ENCODE measurements at places on chromosomes 5 and 9.

- DNase-seq, result no peak
Measured at GRCh38 chr9:90946982-90947381, 145.4 kb downstream of the SYK start.

DNA sequence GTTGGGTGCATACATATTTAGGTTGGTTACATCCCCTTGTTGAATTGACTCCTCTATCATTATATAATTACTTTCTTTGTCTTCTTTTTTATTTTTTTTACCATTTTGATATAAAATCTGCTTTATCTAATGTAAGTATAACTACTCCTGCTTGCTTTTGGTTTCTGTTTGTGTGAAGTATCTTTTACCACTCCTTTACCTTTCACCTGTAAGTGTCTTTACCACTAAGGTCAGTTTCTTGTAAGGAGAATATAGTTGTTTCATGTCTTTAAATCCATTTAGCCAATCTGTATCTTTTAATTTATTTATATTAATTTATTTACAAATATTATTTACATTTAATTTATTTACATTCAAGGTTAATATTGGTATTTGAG, 33.0 kb downstream of the INSL4 start:
- no peak for DNase-seq

- DNase-seq, result no peak
Measured at GRCh38 chr5:1295650-1296037, 776 bp upstream of the TERT start.

DNA sequence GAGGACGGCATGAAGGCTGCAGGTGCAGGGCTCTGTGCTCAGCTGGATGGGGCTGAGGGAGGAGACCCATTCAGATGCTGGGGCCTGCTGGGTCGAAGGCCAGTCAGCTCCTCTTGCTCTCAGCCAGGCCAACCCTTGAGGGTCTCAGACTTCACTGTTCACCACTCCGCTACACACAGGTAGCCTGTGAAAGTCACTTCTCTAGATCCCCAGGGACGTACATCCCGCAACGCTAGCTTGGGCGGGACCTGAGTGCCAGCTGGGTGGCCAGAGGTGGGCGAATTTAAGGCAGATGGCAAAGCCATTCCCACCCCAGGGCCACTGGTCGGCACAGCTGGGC, 42.2 kb upstream of the FCN1 start:
- no peak for DNase-seq

DNA sequence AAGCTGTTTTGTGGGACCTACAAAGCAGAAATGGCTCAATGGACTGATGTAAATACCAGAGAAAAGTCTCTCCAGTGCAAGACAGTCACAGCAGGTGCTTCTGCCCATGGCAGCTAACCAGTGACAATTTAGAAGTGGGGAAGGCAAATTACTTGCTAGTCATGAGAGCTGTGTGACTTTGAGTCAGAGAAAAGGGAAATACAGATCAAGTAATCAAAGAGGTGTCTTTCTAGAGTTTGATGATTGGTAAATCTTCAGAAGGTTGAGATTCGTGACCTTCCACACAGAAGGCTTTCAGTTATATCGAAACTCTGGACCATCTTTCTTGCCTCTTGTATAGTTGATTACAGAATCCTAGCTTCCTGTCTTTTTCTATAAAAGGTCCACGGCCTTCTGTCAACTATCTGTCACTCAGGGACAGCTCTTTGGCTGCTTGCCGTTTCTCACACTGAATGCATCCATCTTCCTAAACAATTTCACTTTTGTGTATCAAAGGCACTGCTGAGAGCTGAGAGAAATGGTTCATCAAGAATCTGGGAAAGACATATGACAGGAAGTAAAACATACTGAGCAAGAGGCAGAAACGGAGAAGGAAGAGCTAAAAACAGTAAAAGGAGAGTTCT, 993.9 kb upstream of the ACO1 start:
- no peak for DNase-seq

GRCh38 chr9:86040861-86041155, 58.5 kb downstream of the GOLM1 start:
- DNase-seq, result no peak

DNA sequence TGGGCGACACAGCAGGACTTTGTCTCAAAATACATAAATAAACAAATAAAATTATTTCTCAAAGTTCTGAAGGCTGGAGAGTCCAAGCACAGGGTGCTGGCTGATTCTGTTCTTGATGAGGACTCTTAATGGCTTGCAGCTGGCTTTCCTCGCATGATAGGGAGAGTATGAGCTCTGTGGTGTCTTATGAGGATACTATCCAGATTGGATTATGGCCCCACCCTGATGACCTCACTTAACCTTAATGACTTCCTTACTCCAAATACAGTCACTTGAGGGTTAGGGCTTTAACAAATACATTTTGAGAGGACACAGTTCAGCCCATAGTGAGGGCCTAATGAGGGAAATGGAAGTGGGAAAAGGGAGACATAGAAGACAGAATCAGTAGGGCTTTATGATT, 87.7 kb downstream of the FOCAD start:
- DNase-seq, result no peak

DNA sequence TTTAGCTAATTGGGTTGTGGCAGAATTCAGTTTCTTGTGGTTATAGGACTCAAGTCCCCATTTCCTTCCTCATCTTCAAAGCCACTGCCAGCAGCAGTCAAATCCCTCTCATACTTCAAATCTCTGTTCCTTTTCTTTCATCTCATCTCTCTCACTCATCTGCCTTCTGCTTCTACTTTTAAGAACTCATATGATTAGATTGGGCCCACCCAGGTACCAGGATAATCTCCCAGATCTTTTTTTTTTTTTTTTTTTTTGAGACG, 8.0 kb upstream of the REEP5 start:
- peak; percentile 88 for DNase-seq

DNA sequence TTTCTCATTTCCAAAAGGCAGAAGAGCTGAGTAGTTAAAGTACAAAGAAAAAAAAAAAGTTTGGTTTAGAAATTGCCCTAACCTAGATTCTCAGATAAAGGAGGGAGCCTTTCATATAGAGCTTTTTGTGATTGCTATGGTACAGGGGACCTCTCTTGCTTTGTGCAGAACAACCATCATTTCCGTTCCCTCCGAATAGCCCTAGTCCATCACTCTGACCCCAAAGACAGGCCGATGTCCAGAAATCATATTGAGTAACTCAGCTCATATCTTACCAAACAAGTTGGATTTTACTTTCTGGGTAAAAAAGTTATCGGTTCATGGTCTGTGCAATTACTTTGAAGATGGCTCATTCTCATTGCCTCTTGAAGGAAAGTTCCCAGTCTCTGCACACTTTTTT, 36.7 kb upstream of the COL15A1 start:
- no peak for DNase-seq

DNA sequence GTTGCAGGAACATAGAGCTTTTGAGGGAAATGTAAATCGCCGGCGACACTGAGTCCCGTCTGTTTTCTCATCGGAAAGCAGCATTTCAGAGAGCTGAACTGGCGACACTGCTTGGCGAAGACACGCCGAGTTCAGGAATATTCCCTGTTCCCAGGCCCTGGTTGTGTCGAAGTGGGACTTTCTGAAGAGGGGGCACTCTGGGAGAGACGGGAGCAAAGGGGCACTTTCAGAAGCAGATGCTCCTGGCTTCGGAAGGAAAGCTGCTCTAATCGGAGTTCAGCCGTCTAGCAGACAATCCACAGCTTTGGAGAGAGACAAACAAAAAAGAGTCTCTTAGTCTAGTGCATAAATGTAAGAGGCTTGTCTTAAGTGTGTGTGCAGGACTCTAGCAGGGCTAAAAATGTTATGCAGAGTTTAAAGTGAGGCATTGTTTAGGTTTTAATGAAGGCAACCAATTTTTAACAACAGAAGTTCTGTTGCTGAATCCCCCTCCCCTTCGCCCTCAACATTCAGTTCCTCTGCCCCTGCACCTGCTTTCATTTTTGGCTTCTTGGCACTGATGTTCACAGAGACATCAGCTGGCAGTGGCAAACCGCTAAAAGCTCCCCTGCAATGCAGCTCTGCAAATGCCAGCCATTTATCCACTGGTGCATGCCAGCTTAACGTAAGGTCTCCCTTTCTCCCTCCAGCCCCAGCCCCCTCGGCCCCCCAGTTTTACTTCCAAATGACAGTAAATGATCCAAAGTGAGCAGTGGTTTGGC, 289.5 kb upstream of the MPDZ start:
- no peak for DNase-seq

GRCh38 chr5:58786035-58786434, 203.2 kb downstream of the RAB3C start:
- no peak for DNase-seq

GRCh38 chr5:31954091-31954490, 220.0 kb downstream of the GOLPH3 start:
- no peak for DNase-seq

- no peak for DNase-seq
Measured at GRCh38 chr5:162683284-162683683, 615.7 kb downstream of the GABRG2 start.
